ENCODE measurements at places on chromosomes 2 and 18. TPM values are rescaled to one million over a fixed set of nuclear protein-coding genes. Genes with fewer than 3 reads are reported as not detected.

DNA sequence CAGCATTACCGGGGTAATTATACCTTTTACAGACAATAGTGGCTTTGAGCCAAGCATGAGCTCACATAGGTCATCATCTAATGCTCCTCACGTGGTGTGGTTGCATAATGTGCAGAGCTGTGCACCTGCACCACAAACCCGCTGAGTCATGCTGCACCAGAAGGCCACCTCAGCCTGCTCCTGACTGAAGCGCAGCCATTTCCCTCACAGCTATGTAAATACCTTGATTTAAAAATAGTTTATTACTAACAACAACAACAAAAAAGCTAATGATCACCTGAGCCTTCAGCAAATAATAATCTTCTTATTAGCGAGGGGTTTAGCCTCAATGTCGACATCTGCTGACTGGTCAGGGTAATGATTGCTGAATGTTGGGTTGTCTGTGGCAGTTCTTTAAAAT is 238.8 kb downstream of the MBD5 start:
- no peak overlapping the region for H3K4me3 ChIP-seq
- no peaks in the 10 kb centered on the region for H3K36me3 ChIP-seq
- no peaks in the 10 kb centered on the region for H3K4me1 ChIP-seq
- DNase-seq, result no peak

DNA sequence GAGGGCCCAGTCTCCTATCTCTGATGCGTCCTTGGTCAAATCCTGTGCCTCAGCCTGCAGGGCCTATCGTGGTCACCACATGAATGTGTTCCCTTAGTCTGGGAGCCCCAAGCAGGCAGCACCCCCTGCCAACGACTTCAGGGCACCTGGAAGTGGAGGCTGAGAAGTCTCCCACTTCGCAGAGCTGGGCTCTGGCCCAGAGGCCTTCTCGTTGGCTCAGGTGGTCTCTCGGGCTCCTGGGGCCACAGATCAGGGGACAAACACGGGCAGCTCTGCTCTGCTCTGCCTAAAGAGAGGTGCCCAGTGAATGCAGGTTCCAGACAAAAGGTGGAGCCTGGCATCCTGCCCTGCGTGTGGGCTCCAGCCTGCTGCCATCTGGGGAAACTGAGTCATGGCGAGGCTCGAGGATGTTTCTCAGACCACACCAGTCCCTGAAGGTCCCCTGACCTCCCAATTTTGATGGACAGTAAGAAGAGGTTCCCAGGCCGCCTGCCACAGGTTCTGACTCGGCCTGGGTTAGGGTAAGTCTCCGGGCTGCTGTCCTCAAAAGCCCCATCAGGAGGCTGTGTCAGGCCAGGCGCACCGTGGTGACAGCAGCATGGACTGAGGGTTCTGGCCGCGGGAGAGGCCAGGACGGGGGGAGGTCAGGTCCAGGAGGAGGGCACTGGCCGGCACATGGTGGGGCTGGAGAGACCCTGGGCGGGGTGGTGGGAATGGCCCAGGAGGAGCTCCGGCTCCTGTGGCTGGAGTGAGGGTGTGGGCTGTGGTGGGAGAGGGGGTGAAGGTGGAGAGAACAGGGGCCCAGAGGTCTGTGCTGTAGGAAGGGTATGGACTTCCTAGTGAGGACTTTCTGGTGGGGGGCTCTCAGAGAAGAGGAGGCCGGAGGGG is 1.4 kb upstream of the TEKT4 start:
- H3K4me3 ChIP-seq, result no peak overlapping the region
- no peaks in the 10 kb centered on the region for H3K4me1 ChIP-seq

DNA sequence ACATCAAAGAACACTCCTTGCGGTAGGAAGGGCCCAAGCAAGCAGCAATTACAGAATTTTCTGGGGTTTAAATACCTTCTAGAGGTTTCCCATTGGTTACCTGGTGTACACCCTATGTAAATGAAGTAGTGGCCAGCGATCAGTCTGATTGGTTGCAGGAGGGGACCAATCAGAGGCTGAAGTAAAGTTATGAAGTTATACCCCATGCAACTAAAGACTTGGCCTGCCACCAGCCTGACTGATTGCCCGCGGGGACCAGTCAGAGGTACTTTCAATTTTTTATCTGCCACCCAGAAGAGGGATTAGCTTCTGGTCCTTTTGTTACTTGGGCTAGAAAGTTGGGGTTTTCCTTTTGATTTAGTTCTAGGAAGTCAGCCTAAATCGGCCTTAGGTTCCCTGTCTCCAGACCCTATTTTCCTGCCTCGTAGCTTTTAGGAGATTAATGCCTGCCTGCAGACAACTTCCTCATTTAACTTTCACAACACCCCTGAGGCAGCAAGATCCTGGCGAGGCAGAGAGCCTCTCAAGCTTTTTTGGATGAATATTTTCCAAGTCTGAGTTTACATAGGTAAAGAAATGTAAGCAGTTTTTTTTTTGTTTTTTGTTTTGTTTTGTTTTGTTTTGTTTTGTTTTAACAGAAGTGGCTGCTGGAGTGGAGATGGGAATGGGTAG is 1.5 kb upstream of the DGUOK start:
- no peaks in the 10 kb centered on the region for H3K4me1 ChIP-seq
- no peak for DNase-seq
- H3K4me3 ChIP-seq, result no peak overlapping the region
- H3K27me3 ChIP-seq, result no peaks in the 10 kb centered on the region

- DNase-seq, result no peak
- no peaks in the 10 kb centered on the region for H3K27me3 ChIP-seq
- H3K27ac ChIP-seq, result no peak overlapping the region
- H3K4me1 ChIP-seq, result no peaks in the 10 kb centered on the region
- no peaks in the 10 kb centered on the region for H3K36me3 ChIP-seq
These were observed 251.8 kb downstream of the MEIS1 start for GRCh38 chr2:66686755-66687154.

GRCh38 chr2:185202381-185202780 is 536.2 kb upstream of the FSIP2 start:
- no peaks in the 10 kb centered on the region for H3K27me3 ChIP-seq
- H3K4me3 ChIP-seq, result no peak overlapping the region
- no peak overlapping the region for H3K27ac ChIP-seq
- H3K4me1 ChIP-seq, result no peaks in the 10 kb centered on the region

GRCh38 chr2:164714471-164714870 is 93.2 kb upstream of the GRB14 start:
- H3K4me3 ChIP-seq, result no peak overlapping the region
- H3K36me3 ChIP-seq, result no peaks in the 10 kb centered on the region
- no peak overlapping the region for H3K27ac ChIP-seq
- no peaks in the 10 kb centered on the region for H3K4me1 ChIP-seq
- no peak for DNase-seq

DNA sequence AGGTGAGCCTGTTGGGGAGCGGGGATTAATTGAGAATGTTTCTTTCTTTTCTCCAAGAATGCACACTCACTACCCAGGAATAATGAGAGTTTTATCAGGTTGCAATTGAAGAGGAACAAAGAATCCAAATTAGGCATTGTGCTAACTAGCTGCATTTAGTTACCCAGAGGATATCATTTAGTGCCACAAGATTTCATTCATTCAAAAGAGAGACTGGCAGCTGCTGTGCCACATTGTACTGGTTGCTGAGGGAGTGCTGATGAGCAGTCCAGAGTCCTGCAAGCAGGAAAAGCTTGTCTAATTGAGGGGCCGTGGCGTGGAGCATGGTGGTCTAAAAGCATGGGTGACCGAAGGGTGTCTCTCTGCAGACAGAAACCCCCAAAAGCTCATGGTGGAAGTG is 97.6 kb downstream of the CTAGE1 start:
- DNase-seq, result no peak
- H3K27me3 ChIP-seq, result no peaks in the 10 kb centered on the region
- no peak overlapping the region for H3K4me3 ChIP-seq

- H3K27ac ChIP-seq, result peak overlapping the region; percentile 44
- H3K27me3 ChIP-seq, result no peaks in the 10 kb centered on the region
- no peaks in the 10 kb centered on the region for H3K36me3 ChIP-seq
- H3K4me1 ChIP-seq, result peaks cover 24% of the 10 kb centered on the region
- no peak for DNase-seq
These were observed 86.9 kb downstream of the PLEKHM3 start for GRCh38 chr2:207938415-207938814.

DNA sequence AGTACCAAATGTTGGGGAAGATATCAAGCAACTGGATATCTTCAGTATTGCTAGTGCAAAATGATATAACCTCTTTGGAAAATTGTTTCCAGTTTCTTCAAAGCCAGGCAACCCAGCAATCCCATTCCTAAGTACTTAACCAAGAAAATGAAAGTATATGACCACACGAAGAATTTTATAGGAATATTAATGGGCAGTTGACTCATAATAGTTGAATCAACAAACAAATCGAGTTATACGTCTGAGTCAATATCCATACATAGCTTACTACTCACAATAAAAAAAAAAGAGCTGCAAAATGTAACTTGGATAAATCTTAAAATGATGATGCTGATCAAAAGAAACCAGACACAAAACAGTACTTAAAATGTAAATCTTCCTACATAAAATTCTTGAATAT is 810.4 kb downstream of the METTL4 start:
- H3K36me3 ChIP-seq, result no peaks in the 10 kb centered on the region
- H3K4me3 ChIP-seq, result no peak overlapping the region
- no peaks in the 10 kb centered on the region for H3K27me3 ChIP-seq
- H3K4me1 ChIP-seq, result no peaks in the 10 kb centered on the region

- no peak overlapping the region for H3K27ac ChIP-seq
- H3K4me3 ChIP-seq, result no peak overlapping the region
- no peaks in the 10 kb centered on the region for H3K36me3 ChIP-seq
- no peak for DNase-seq
These were observed 75.8 kb upstream of the ZEB2 start for GRCh38 chr2:144595686-144596072.

- no peaks in the 10 kb centered on the region for H3K4me1 ChIP-seq
- no peak overlapping the region for H3K27ac ChIP-seq
- no peak overlapping the region for H3K4me3 ChIP-seq
- DNase-seq, result no peak
- H3K27me3 ChIP-seq, result no peaks in the 10 kb centered on the region
These were observed 74.4 kb upstream of the CYP20A1 start for GRCh38 chr2:203164311-203164935.

- H3K36me3 ChIP-seq, result no peaks in the 10 kb centered on the region
- no peak for DNase-seq
- no peak overlapping the region for H3K4me3 ChIP-seq
- H3K27ac ChIP-seq, result peak overlapping the region; percentile 62
- H3K27me3 ChIP-seq, result no peaks in the 10 kb centered on the region
These were observed 28.1 kb downstream of the ASAP2 start for GRCh38 chr2:9234680-9235146.

DNA sequence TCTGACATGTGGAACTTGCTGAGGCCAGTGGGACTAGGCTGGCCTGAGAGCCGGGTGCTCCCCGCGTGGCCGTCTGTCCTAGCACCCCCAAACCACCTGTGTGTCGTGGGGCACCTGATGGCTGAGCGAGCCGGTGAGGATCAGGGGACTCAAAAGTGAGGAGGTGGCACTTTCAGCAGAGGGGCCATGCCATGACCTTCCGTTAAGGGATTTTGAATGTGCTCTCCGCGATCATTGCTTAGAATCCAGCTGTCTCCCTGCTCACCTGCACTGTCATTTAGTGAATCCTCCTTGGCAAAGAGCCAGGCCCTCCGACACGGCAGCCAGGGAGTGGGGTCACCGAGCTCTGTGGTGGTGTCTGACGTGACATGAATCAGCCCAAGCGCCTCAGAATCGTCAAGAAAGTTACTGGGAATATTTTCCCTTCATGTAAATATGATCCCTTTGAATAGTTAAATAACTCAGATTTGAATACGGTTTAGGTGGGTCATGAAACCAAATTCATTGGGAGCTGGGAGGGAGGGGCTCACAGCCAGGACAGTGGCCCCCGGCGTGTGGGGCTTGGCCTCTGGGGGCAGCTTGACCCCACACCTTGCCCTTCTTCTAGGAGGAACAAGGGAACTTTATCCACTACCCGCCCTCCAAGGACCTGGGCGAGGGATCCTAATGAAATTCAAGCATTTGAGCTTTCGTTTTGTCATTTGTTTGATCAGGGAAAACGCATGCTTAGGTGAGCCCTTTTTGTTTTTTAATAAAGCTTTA is 9.5 kb downstream of the NFATC1 start:
- H3K4me1 ChIP-seq, result no peaks in the 10 kb centered on the region
- no peak for DNase-seq
- H3K27me3 ChIP-seq, result no peaks in the 10 kb centered on the region

DNA sequence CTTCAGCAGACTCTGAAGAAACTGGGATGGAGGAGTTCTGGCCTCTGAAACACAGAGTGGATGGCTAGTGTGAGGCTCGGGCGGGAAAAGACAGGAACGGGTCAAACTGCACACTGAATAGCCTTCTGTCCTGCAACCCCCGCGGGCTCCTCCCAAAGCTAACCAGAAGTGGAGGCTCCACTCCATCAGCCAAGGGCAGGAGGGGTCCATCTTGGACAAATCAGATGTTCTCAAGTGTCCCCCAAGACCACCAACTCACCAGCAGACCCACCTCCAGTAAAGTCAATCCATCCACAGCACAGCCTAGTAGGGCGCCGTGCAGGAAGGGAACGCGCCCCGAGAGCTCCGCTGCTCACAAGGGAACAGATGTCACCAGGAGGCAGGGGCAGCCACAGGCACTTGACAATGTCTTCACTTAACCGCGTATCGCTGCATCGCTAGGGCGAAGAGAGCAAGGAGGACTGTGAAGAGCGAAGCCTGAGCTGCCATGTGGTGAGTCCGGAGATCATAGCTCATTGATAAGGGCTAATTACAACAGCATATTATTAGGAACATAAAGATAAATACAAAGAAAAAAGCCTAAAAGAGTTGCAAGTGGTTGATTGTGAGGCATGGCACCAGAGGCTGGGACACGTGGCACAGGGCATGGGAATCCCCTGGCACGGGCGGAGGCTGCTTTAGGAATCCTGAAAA is 494.6 kb upstream of the MYT1L start:
- DNase-seq, result peak; percentile 30
- H3K4me1 ChIP-seq, result no peaks in the 10 kb centered on the region
- H3K36me3 ChIP-seq, result no peaks in the 10 kb centered on the region
- H3K4me3 ChIP-seq, result no peak overlapping the region
- no peaks in the 10 kb centered on the region for H3K27me3 ChIP-seq
- no peak overlapping the region for H3K27ac ChIP-seq

The GMCL1 gene
- 5.4 TPM for total RNA-seq

The CIDEA gene
- 3.9 TPM for total RNA-seq

The UBR3 gene
- total RNA-seq, result 93.6 TPM

The MAL gene
- 7.4 TPM for total RNA-seq

The ANKAR gene
- total RNA-seq, result 4.9 TPM

The XIRP2 gene
- total RNA-seq, result 42.8 TPM

The SCTR gene
- not detected for total RNA-seq

The SRBD1 gene
- 5.3 TPM for total RNA-seq

The TBR1 gene
- total RNA-seq, result not detected

The LRRC30 gene
- total RNA-seq, result not detected
